ENCODE measurements at places on chromosomes 6 and 20.

GRCh38 chr20:11906626-11907480, 10.8 kb upstream of the BTBD3 start:
- no peak for DNase-seq

DNA sequence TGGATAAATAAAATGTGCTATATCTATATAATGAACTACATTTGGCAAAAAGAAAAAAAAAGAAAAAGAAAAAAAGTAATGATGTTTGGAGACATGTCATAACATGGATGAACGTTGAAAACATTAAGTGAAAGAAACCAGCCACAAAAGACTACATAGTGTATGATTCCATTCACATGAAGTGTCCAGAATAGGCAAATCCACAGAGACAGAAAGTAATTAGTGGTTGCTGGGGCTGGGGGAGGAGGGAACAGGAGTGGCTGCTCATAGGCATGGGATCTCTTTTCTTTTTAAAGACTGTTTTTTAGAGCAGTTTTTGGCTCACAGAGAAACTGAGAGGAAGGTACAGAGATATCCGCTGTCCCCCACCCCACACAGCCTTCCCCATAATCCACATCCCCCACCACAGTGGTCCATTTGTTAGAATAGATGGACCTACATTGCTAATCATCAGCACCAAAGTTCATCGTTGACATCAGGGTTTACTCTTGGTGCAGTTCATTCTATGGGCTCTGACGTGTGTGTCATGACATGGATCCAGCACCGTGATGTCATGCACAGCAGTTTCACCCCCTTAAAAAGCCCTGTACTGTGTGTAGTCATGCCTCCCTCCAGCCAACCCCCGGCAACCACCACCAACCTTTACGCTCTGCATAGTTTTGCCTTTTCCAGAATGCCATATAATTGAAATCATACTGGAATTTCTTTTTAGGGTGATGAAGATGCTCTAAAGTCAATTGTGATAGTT, 240.9 kb upstream of the RREB1 start:
- no peak for DNase-seq

- DNase-seq: no peak
These were observed 25.5 kb upstream of the WFDC2 start for GRCh38 chr20:45444050-45444449.

- DNase-seq: no peak
These were observed 147.5 kb downstream of the FLRT3 start for GRCh38 chr20:14189794-14190402.

DNA sequence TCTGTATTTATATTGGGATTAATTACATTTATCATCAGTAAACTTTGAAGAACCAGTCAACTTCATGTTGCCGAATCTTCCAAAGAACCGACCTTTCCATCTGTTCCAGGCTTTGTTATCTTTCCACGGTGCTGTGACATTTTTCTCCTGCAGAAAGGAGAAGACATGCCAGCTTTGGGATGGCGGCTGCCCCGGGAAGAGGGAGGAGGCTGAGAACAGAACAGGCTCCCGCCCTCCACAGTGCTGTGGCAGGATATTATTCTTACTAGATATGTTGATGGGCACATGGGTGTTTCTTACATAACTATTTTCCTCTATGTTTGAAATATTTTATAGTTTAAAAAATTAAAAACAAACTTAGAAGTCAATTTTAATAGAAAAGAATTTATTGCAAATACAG, 44.9 kb downstream of the GINS1 start:
- no peak for DNase-seq

DNA sequence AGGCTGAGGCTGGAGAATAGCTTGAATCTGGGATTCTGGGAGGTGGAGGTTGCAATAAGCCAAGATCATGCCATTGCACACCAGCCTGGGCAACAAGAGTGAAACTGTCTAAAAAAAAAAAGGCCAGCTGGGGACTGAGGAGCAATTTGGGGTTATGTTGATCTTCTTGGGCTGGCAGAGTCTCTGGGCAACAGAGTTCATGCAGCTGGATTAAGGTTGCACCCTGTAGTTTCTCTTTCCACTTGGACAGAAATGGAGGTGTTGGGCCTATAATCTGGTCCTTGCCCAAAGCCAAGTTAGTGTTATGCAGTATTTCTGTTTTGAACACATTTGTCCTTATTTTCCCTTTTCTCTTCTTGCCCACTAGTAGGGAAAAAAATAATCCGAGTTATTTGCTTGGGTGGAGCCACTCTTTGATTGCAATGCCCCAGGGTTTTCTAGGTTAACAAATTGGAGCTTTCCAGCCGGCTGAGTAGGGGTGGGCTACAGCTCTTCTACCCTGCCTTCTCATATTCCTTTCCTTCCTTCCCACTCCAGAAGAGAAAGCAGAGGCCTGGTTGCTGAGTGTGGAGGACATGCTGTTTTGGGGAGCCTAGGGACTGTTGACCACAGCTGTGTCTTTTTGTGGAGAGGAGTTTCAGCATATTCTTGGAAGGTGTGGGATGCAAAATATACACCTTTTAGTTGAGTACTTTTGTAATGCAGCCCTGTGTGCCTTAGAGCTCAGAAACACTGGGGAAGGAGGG, 213.9 kb downstream of the SOX4 start:
- DNase-seq: no peak

- no peak for DNase-seq
These were observed 61.9 kb downstream of the GPR6 start for GRCh38 chr6:110039981-110040383.

DNA sequence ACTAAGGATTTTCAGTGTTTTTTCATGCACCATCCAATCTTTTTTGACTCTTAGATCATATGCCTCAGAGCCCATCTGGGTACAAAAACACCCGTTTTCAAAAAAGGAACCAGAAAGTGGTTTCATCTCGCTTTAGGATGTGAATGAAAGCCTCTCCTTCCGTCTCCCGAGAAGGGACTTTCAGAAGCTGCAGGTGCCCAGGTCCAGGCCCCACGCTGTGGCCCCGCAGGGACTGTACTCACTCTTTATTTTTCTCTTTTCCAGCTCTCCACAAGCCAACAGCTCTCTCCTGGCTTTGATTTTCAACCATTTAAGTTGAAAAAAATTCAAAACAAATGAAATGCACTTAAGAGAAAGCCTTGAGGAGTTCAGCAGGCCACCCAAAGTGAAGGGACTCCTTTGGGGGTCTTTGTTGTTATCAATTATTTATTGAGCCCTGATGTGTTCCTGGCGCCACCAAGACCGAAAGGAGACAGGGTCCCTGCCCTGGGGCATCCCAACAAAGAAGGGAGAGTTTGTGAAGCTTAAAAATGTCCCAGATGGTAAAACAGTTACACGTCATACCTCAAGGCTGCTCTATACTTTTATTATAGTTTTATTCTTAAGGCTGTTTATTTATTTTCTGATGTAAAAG, 467.3 kb downstream of the PREX1 start:
- no peak for DNase-seq

- no peak for DNase-seq
These were observed 291.2 kb upstream of the HS3ST5 start for GRCh38 chr6:114634016-114634415.

- DNase-seq: no peak
These were observed 59.5 kb downstream of the FYN start for GRCh38 chr6:111813677-111814310.

DNA sequence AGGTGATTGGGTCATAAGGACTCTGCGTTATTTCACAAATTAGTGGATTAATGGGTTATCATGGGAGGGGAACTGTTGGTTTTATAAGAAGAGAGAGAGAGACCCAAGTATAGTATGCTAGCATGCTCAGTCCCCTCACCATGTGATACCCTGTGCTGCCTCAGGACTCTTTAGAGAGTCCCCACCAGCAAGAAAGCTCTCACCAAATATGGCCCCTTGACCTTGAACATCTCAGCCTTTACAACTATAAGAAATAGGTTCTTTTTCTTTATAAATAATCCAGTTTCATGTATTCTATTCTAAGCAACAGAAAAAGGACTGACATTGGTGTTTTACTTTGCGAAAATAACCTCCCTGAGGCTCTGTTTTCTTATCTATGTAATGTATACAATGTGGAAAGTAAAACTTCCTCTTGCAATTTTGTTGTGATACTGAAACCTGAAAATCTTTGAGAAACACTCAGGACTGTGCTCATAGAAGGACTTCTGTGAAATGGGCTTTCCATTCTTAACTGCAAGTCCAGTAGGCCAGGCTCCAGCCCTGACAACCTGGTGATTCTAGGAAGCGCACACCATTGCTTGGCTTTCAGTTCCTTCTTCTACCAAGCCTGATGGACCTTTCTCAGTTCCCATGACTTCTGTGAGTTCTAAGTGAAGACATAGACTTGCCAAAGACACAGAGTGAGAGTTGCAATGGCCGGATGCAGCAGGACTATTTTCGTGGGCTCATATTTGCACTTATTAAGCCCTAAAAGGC, 21.9 kb downstream of the SIRPD start:
- no peak for DNase-seq

DNA sequence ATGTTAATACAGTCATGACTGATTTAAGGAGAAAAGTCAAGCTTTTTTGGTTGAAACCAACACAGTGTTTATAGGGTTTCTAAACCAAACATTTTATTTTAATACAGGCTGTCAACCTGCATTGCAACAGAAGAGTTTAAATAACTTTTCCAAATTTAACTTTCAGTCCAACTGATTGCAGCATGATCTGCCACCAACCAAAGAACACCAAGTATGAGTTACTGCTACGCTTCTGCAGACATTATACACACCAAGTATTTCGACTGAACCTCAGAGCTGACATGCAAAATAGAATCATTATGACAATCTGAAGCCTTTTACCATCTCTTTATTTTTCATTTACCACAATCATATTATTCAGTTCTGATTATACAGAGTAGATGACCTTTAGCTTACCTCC, 151.2 kb upstream of the DST start:
- no peak for DNase-seq

GRCh38 chr6:19999319-20000191, 162.4 kb downstream of the ID4 start:
- DNase-seq: no peak

GRCh38 chr6:36376742-36377141, 10.7 kb downstream of the ETV7 start:
- no peak for DNase-seq

DNA sequence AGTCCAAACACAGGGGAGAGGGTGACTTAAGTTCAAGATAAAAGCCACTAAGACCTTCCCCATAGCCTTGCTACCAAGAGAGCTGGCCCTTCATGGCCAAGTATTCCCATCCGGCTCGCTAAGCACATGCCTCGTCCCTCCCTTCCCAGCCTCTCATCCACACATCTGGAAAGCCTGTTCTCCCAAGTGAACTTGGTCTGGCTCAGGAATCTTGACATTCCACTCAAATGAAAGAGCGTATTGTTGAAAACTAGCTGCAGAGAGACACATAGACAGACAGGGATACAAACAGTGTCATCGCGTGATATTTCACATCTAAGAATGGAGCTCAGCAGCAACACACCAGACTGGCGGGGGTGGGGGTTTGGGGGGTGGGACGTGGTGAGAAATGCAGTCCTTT, 182.8 kb upstream of the FOXQ1 start:
- DNase-seq: no peak

GRCh38 chr6:13524801-13525508, 37.6 kb upstream of the GFOD1 start:
- no peak for DNase-seq
